ENCODE measurements at places on chromosomes 16 and 17. TPM values are rescaled to one million over a fixed set of nuclear protein-coding genes. Genes with fewer than 3 reads are reported as not detected.

Gene TPSG1
- total RNA-seq, result not detected

Gene TSPAN10
- total RNA-seq, result 1.3 TPM

Gene RNF222
- not detected for total RNA-seq

Gene MYH2
- 0.69 TPM for total RNA-seq

Gene ACBD4
- total RNA-seq, result 10.4 TPM

Gene CCL16
- 0.20 TPM for total RNA-seq

Gene OTOP3
- not detected for total RNA-seq

Gene KCNG4
- total RNA-seq, result 0.30 TPM

Gene DOC2B
- total RNA-seq, result 29.6 TPM

Gene INCA1
- 2.0 TPM for total RNA-seq

Gene CA5A
- 0.55 TPM for total RNA-seq

Gene NACA2
- total RNA-seq, result not detected

Gene SOX8
- total RNA-seq, result 61.3 TPM

All from spinal cord (tissue), 10 donors.